ENCODE measurements at places on chromosomes 1 and 21. TPM values are rescaled to one million over a fixed set of nuclear protein-coding genes. Genes with fewer than 3 reads are reported as not detected.

The RGL1 gene
- total RNA-seq = 4.0 TPM

The MSH4 gene
- 0.20 TPM for total RNA-seq

The CHIA gene
- not detected for total RNA-seq

DNA sequence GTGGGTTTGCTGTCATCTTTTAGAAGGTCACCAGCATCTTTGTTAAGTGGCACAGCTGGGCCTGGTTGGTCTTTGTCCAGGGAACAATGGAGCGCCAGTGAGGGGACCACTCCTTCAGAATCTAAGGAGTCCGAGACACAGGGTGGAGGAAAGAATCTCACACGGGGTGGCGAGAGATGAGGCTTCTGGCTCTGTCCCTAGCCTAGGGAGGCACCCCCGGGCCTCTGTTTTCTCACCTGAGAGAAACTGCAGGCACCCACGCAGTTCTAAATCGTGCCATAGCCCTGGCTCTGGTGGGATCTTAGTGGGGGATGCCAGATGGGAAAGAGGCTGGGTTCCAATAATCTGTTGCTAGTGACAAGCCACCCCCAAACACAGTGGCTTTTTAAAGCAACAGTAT lies 10.9 kb upstream of the PLA2G2E start:
- no peak for DNase-seq

DNA sequence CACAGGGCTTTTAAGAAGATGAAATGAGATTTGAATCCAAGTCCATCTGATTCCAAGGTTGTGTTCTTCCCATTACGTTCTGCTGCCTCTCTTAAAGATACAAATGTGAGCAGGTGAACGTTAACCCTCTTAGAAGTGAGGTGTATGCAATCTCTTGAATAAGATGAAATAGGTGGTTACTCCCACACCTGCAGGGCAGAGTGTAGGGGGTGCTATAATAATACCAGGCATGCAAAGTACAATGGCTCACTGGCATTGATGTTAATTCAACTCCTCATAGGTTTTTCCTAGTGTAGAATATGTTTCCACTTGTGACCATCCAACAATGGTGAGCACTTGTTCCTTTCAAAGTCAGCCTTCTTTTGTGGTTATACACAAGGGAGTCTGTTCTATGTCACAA lies 163.0 kb downstream of the ASTN1 start:
- DNase-seq = no peak

GRCh38 chr1:222233444-222234158 lies 314.3 kb downstream of the HHIPL2 start:
- no peak for DNase-seq

Measured in colonic mucosa (tissue), 4 donors.